ENCODE measurements at places on chromosomes 4 and X.

DNA sequence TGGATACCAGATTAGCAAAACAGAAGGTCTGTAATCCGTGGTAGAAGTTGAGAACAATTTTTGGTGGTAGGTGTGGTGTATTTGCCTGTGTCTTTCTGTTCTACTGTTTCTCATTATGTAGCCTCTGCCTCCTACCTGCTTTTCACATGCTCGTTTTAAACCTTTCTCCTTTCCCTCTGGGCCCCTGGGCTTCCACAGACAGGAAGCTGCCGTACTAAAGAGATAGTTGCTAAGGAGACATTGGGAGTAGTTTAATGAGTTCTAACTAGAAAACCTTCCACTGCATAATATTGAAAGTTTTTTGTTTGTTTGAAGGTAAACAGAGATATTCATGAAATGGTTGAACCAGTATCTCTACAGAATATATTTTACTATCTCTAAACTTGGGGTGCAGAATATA is 107.8 kb downstream of the STOX2 start:
- no peak for DNase-seq

GRCh38 chr4:87356832-87357526 is 34.0 kb downstream of the HSD17B11 start:
- DNase-seq: no peak

- DNase-seq: no peak
Measured at GRCh38 chr4:100936661-100937375, 410.5 kb downstream of the PPP3CA start.

GRCh38 chr4:111208970-111209369 is 586.1 kb upstream of the PITX2 start:
- no peak for DNase-seq

DNA sequence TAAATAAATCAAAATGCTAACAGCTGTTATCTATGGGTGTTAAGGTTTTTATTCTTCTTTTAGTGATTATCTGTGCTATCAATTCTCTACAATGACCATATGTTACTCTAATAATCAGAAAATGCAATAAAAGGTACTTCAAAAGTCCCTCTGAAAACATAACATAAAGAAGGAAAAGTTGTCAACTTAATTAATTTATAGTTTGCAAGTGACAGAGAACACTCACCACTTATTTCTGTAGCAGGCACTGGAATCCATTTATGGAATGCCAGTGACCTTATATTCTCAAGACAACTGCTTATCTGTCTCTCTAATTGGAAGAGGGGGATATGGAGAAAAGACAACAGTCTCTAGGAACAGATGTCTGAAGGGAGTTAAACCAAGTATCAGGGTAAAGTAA is 25.6 kb upstream of the PLS3 start:
- DNase-seq: no peak

DNA sequence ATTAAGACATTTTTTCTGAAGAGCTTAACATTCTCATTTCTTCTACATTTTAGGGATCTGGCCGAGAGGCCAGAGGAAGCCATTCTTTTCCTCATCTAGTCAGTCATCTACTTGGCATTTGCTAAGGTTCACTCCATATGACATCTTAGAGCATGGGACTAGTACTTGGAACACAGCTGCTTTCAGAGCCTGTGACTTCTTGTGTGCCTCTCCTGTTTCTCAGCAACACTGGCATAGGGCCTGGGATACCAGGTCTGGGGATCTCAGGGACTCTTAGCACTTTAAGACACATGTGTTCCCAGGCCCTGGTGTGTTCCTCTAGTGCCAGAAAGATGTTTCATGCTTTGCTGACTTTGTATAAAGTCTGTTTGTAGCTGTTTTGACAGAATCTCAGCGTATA is 7.3 kb downstream of the PLP1 start:
- no peak for DNase-seq

DNA sequence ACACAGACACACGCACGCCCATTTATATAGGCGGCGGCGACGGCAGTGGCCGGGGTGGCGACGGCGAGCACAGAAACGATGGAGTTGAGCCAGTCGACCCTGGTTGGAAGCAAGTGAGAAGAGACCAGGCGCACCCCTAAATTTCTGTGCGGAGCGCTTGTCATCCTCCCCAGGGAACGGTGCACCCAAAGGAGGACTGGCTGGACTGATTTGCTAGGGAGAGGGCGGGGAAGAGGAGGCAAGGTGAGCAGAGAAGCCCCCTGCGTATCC is 302 bp downstream of the NHS start:
- DNase-seq: no peak

DNA sequence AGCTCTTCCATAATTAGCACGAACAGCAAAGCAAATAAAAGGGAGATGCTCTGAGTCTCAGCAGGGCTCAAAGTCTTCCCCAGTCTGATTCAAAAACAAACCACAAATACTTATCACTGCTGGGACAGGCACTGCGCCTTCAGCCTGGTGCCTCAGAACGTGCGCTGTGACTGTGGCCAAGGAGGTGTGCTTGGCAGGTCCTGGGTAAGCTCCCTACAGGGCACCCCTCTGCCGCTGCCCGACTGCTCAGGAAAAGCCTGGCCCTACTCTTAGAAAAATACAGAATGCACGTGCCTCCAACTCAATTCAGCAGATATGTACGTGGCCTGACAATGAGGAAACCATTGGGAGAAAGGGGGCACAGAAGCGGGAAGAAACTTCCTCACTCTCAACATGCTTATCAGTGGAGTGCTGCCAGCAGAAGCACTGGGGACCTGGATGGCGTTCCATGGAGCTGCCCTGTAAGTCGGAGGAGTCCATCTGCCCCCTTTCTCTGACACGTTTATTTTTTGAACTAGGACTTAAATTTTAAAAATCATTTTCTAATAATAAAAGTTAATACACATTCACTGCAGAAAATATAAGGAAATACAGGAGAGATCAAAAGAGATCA is 86.8 kb downstream of the GATB start:
- DNase-seq: no peak

GRCh38 chrX:53000447-53001135 is 42.3 kb upstream of the FAM156A start:
- peak; percentile 46 for DNase-seq

- no peak for DNase-seq
Measured at GRCh38 chr4:189092581-189092980, 848.1 kb upstream of the FRG1 start.

DNA sequence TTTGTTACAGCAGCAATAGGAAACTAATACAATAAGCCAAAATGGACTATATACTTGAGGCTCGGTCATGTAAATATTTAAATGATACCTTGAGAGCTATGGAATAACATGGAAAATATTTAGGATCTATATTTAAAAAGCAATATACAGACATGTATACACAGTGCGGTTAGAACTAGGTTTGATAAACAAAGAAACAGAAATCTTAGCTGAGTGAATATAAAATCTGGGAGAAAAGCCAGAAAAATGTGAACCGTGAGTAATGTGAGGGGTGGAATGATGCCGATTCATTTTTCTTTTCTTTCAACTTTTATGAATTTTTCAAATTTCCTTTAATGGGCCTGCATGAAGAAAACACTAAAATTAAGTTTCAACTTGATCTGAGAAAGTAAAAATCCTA is 104.1 kb downstream of the ATXN3L start:
- DNase-seq: no peak

- DNase-seq: no peak
Measured at GRCh38 chr4:74311696-74312313, 3.5 kb downstream of the EPGN start.

GRCh38 chr4:143375326-143376073 is 38.8 kb downstream of the GAB1 start:
- DNase-seq: no peak

DNA sequence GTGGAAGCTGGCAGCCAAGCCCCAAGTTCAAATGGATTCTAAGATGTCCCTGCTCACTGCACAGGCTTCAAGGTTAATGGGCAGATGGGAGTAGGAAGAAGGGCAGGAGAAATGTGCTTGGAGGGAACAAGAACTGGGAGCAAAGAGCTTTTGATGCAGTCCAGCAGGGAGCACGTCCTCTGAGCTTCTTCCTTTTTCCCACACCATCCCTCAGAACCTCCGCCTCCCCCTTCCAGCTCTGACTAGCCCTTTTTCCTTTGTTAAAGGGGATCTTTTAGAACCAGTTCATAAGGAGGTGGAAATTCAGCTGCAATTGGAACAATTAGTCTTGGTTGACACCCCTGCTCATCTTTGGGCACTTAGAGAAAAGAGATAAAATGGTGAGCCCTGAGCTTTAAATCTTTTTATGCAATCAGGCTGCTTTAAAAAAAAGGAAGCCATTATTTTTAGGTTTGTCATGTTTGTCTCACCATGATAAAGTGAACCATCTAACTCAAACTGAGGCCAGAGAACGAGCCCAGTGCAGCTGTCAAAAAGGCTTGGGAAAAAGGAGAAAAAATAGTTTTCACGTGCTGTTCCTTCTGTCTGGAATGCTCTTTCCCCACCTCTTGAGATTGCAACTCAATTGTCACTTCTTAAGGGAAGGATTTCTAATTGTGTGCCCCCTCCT is 135.8 kb upstream of the IL1RAPL2 start:
- no peak for DNase-seq

DNA sequence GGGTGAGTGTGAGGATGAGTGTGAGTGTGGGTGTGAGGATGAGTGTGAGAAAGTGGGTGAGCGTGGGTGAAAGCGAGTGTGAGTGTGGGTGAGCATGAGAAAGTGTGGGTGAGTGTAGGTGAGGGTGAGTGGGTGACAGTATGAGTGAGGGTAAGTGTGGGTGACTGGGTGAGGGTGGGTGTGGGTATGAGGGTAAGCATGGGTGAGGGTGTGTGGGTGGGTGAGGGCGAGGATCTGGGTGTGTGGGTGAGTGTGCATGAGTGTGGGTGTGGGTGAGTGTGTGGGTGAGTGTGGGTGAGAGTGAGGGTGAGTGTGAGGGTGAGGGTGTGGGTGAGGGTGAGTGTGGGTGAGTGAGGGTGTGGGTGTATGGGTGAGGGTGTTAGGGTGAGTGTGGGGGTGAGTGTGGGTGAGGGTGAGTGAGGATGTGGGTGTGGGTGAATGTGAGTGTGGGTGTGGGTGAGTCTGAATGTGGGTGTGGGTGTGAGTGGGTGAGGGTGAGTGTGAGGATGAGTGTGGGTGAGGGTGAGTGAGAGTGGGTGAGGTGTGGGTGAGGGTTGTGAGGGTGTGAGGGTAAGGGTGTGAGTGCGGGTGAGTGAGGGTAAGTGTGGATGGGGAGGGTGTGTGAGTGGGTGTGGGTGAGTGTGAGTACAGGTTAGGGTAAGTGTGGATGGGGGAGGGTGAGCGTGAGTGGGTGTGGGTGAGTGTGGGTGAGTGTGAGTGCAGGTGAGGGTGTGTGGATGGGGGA is 48.9 kb downstream of the ING2 start:
- DNase-seq: no peak

GRCh38 chr4:89653012-89653411 is 183.9 kb downstream of the SNCA start:
- no peak for DNase-seq

GRCh38 chr4:83195269-83195668 is 80.7 kb upstream of the PLAC8 start:
- peak; percentile 46 for DNase-seq

DNA sequence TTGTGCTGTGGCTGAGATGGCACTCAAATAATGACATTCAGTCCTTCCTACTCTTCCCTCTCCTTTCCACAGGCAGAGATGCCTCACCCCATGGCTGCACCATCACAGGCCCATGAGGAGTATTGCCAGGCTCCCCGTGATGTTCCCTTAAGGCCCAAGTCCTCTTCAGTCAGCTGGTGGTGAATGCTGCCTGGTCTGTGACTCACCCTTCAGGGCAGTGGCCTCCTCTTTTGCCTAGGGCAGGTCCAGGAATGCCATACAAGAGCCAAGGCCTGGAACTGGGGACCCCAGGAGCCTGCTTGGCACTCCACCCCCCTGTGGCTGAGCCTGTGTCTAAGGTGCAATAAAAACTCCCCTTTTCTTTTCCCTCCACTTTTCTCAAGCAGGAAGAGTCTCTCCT is 144.2 kb upstream of the GEMIN8 start:
- no peak for DNase-seq

- no peak for DNase-seq
Measured at GRCh38 chr4:169070895-169071218, 60.8 kb upstream of the CBR4 start.

DNA sequence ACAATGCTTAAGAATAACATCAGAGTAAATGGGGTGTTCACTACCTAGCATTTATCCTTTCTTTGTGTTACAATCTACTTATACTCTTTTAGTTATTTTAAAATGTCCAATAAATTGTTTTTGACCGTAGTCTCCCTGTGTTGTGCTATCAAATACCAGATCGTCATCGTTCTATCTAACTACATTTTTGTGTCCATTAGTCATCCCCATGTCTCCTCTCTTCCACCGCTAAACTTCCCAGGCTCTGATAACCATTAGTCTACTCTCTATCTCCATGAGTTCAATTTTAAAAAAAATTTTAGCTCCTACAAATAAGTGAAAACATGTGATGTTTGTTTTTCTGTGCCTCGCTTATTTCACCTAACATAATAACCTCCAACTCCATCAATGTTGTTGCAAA is 381.9 kb downstream of the PRDM5 start:
- DNase-seq: no peak

DNA sequence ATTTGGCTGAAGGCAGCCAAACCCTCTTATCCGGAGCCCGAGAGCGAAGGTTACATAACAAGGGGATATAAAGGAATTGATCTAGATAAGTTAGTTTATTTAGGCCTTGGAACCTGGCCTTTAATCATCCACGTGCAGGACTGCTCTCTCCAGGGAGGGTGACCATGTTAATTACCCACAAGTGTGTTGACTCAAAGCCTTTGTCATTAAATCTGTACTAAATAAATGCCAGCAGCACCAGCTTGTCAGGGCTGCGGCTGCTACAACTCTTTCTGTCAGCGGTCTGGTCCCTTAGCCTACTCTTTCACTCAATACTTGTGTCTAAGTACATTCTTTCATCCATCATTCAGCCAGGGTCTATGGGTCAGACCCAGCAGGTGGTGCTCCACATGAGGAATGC is 206.1 kb downstream of the TBCK start:
- no peak for DNase-seq

- DNase-seq: no peak
Measured at GRCh38 chrX:153819384-153820040, 10.8 kb downstream of the PDZD4 start.

DNA sequence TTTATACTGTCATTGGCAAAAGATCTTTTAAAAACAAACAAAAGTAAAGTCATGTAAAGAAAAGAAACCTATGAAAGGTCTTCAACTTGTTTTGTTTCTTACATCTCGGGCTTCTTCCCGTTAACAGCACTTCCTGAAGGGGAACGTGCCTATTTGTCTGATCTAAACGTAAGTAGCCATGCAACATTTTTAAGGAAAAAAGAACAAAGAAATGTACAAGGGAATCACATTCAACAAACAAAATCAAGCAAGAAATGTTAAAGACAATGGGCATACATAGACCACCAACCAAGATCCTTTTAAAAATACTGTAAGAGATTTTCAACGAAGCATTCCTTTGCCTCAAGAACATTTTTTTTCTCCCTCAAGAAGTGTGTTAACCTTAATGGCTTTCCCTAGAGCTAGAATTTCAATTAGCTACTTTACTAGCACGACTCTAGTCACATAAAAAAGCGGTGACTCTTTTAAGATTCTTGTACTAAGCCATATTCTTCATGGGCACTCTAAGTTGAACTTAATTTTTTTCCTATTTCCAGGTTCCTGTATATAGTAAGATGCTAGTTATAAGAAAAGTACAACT is 112.0 kb upstream of the TTC29 start:
- no peak for DNase-seq
